ENCODE measurements at places on chromosomes 3 and 15. TPM values are rescaled to one million over a fixed set of nuclear protein-coding genes. Genes with fewer than 3 reads are reported as not detected.

DNA sequence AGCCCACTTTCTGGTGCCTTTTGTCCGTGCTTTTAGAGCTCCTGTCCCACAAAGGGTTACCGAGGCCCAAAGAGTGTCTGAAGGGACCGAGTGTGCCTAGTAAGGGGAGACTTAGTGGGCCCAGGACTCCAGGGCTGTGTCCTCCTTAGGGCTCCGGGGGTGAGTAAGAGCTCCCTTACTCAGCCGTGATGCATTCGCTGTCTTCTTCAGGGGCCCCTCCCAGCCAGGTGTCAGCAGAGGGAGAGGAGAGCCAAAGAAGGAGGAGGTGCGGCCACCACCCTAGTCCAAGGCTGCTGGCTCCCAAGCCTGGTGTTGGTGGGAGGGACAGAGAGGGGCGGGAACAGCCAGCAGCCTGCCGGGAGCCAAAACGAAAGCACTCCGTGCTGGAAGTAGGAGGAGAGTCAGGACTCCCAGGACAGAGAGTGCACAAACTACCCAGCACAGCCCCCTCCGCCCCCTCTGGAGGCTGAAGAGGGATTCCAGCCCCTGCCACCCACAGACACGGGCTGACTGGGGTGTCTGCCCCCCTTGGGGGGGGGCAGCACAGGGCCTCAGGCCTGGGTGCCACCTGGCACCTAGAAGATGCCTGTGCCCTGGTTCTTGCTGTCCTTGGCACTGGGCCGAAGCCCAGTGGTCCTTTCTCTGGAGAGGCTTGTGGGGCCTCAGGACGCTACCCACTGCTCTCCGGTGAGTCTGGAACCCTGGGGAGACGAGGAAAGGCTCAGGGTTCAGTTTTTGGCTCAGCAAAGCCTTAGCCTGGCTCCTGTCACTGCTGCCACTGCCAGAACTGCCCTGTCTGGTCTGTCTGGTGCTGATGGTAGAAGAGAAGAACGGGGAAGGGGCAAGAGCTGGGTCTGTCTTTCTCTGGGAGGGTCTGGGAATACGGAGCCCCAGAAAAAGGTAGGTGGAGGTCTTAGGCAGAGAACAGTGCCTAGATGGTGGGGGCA, at the start of gene IL17RC:
IL17RC (plus strand) TSS at position 365 of the 947 bp plus-strand sequence; CDS start at position 583, 218 bp downstream.
- peaks cover 7% of the 10 kb centered on the region for H3K27me3 ChIP-seq
- H3K4me3 ChIP-seq, result peak within 1 kb of the TSS; percentile 68
- peak within 1 kb of the TSS; percentile 29 for H3K27ac ChIP-seq
- peaks cover 16% of the 10 kb centered on the region for H3K4me1 ChIP-seq
- DNase-seq, result no peak

DNA sequence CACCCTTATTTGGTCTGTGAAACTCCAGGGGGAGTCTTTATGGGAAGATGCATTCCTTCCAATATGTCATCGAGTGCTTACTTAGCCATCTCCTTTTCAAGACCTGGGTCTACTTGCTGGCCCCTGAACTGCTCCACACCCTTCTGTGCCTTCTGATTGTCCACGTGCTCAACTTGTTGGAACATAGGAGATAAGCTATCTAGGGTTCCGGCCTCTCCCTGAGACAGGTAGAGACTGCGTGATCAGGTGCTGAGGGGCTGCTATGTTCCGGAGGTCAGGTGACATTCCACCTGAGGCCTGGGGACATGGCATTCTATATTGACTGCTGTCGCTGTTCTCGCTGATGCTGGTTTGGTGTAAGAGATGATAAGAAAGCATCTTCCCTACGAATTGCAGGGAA, 65.6 kb downstream of the ATP1B3 start:
- H3K36me3 ChIP-seq, result no peaks in the 10 kb centered on the region
- no peak overlapping the region for H3K4me3 ChIP-seq
- H3K4me1 ChIP-seq, result peaks cover 9% of the 10 kb centered on the region
- H3K27ac ChIP-seq, result no peak overlapping the region
- H3K27me3 ChIP-seq, result no peaks in the 10 kb centered on the region

SPTBN5 gene
- total RNA-seq, result 1.2 TPM

EIF4E3 gene
- 21.8 TPM for total RNA-seq

SPINK8 gene
- not detected for total RNA-seq

HAUS2 gene
- 46.7 TPM for total RNA-seq

GOLGA6L24 gene
- total RNA-seq, result not detected

DNA sequence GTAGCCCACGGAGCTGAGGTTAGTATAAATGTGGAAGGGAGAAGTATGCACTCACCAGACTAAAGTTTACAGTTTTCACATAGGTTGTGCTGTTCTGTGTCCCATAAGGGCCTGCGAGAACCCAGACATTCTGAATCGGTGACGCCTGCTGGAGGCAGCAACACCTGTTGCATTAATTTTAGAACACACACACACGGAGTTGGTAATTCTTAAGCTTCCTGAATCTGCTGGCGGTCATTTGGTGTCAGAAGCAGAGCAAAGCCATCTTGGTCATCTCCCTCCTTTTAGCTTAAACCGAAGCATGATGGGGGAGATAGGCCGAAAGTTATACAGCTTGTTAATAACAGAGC, 41.1 kb upstream of the AP3B2 start:
- H3K27ac ChIP-seq, result peak overlapping the region; percentile 97
- no peaks in the 10 kb centered on the region for H3K27me3 ChIP-seq
- peaks cover 43% of the 10 kb centered on the region for H3K4me1 ChIP-seq
- H3K4me3 ChIP-seq, result peak overlapping the region; percentile 100

CLDN18 gene
- not detected for total RNA-seq

- DNase-seq, result no peak
- H3K4me3 ChIP-seq, result no peak overlapping the region
- no peaks in the 10 kb centered on the region for H3K36me3 ChIP-seq
These were observed 89.5 kb downstream of the ANP32A start for GRCh38 chr15:68730976-68731897.

SAXO2 gene
- 0.57 TPM for total RNA-seq

DNA sequence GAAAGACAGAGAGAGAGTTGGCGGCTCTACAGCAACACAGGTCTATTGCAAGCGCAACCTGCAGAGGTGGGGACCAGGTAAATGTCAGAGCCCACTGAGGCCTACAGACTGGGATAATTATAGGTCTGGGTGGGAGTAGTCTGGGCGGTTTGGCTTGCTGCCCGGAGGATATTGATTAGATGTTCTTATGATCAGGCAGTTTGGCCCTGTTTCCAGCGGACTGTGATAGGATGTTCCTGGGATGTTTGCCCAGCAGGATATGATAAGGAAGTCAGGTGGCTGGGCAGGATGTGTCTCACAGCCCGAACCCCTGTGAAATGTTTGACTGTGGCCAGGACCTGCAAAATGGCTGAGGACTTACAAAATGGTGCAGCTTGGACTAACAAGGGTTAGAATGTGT, 364.9 kb downstream of the NAALADL2 start:
- DNase-seq, result no peak
- H3K4me1 ChIP-seq, result no peaks in the 10 kb centered on the region
- H3K27me3 ChIP-seq, result no peaks in the 10 kb centered on the region
- no peak overlapping the region for H3K27ac ChIP-seq

- no peak overlapping the region for H3K4me3 ChIP-seq
- no peaks in the 10 kb centered on the region for H3K36me3 ChIP-seq
- no peaks in the 10 kb centered on the region for H3K27me3 ChIP-seq
- DNase-seq, result no peak
- no peak overlapping the region for H3K27ac ChIP-seq
These were observed 99.4 kb downstream of the GABRB3 start for GRCh38 chr15:26673445-26673844.

DNA sequence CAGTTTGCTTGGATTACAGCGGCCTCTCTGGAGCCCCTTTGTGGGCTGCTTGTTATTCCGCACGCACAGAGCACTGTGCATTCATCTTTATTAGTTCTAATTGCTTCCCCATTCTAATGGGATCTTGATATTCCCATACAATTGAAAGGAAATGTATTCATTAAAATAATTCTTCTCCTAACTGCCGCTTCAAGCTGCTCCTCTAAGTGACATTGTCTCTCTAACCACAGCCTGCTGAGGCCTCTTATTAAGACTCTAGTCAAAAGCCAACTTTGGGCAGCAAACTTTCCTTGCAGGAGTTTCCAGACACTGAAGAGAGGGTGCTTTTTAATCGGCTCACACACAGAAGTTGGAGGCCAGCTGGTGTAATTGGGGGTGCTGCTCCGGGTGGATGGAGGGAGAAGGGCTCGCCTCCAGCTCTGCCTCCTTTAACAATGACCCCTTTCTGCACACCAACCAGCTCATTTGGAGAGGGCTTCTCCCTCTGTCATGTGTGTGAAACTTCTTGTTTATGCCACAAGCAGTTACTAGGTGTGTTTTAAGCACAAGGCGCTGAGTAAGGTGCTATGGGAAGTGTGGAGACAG, 5.6 kb upstream of the MAGEF1 start:
- H3K27me3 ChIP-seq, result peaks cover 29% of the 10 kb centered on the region
- H3K27ac ChIP-seq, result no peak overlapping the region
- no peak overlapping the region for H3K4me3 ChIP-seq
- no peaks in the 10 kb centered on the region for H3K36me3 ChIP-seq
- no peak for DNase-seq

Data from activated T-helper 1 cell treated with anti-CD3 and anti-CD28 coated beads, Interleukin-12 subunit alpha, Interleukin-12 subunit beta, Interleukin-2, Interleukin-4 antibody, amounts not matched to agents 30 ng/mL and 10 ng/mL and 1 ng/mL, durations not matched to agents 14 hours and 24 hours and 36 hours (primary cell).